ENCODE measurements at places on chromosomes 7 and 10.

DNA sequence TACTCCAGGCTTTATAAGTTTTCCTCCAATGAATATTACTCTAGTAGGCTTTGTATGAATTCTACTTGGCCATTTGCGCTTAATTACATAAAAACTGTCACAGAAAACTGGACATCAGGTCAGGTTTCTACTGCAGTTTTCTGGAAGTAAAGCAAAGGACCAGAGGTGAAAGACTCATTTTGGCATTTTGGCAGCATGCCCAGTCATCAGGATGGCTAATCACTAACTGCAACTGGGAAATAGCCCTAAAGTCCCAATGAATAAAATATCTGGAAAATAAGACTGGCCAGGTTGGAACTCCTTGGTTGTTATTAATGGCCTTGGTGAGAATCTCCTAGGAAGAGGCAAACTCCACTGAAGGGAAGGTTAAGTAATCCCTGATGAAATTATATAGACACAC is 75.5 kb downstream of the COPG2 start:
- no peak for DNase-seq

- no peak for DNase-seq
Measured at GRCh38 chr7:40979296-40979695, 723.6 kb downstream of the INHBA start.

- DNase-seq: no peak
Measured at GRCh38 chr10:71696628-71697326, 22.8 kb downstream of the C10orf105 start.

GRCh38 chr7:55441774-55442522 is 76.8 kb downstream of the LANCL2 start:
- DNase-seq: peak; percentile 72

DNA sequence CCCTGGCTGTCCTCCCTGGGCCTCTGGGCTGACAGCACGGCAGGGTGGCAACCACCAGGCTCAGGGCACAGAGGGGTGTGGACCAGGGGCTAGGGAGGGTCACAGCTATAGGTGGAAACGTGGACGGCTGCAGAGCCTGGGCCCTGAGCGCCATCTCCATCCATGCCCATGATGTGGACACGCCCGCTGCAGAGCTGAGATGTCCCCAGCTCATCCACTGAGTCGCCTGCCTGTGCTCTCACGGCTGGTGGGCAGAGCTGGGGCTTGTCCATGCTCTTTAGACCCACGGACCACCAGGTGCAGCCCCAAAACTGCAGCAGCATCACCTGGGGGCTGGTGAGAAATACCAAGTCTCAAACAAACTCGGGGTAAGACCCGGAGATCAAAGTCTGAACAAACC is 16.1 kb downstream of the TECPR1 start:
- no peak for DNase-seq

GRCh38 chr10:5949009-5949759 is 28.2 kb downstream of the IL15RA start:
- DNase-seq: peak; percentile 36

DNA sequence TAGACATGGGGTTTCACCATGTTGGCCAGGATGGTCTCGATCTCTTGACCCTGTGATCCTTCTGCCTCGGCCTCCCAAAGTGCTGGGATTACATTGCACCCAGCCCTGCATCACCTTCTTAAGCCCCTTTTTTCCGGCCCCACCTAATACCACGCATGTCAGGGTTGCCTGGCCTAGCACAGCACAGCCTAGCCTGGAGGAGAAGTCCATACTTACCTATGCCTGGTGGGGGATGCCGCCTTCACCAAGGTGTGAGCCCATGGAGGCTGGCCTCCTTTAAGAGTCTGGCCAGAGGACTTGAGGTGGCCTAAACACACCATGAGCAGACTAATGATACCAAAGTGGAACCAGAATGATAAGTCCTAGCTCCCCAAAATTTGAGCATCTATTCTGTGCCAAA is 22.0 kb upstream of the CUX1 start:
- no peak for DNase-seq

- DNase-seq: no peak
Measured at GRCh38 chr7:22200238-22200637, 156.7 kb downstream of the RAPGEF5 start.

DNA sequence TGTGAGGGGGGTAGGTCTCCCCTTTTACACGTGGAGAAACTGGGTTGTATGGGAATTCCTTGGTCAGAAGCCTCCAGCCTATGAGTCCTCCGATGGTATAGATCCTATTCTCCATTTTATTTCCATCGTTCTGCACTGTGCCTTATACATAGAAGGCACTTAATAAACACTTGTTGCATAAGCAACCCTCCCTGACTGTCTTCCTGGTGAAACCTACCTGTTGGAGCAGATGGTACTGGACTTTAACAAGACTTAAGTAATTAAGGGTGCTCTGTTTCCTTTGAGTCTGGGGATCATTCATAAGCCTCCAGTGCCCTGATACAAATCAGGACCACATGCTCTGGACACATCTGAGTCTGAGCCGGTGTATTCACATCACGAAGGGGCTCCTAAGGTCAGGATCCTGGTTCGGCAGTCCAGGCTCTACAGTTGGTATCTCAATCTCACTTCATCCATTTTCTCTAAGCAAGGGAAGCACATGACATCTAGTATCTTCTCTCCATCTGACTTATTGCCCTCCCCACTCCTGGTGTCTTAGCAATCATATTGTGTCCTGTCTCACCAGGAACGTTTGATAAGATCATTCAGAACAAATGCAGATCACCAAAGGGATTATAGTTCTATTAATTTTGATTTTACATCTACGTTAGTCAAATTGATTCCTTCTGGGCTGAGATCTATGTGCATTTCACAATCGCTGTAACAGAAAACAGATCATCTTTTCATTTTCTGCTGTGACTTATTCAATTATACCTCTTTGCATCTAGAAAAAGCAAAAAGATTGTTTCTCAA is 22.8 kb upstream of the EZH2 start:
- DNase-seq: no peak

DNA sequence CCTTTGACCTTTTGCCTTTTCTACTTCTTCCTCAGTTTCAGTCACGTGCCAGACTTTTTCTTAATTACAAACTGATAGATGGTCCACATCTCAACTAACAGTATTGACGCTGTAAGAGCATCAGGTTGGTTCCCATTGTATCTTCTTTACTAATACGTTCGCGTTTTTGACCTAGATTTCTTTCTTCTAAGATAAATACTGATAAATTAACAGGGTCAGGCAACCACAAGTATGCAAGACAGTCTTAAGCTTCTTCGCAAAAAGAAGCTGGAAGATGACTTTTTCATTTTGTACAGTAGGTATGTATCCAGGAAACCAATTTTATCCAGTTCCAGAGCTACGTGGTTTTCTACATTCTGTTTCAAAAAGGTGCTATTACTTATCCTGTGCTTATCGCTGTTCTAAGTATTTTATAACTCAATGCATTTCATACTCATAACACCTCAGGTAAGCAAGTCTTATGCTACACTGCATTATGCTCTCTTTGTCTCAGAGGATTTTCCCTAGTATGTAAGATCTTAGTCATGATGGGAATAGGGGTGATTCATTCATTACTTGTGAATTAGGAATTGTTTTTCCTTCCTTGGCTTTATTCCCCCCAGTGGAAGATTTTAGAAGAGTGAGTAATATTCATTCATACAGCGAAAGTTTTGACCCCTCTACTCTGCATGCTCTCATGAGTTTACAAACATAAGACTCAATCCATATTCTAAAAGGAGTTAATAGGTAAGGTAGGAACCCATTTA is 955 bp downstream of the DUS4L start:
- DNase-seq: peak; percentile 68

DNA sequence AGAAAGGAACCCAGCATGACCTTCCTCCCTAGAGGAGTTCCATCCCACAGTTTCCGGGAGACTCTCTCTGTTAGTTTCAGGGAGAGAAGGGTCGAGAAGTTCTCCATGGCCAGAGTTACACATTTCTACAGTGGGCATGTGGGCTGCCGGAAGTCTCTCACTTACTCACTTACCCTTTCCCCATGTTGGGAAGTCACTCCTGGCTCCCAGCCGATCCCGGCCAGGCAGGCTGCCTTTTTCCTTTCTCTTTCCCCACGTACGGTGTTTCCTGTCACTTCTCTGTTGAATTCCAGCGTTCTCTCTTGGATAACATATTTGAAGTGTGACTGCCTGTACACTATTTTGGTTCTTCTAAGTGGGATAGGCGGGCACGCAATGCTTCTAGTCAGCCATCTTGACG is 3.5 kb downstream of the TEX36 start:
- DNase-seq: no peak

- DNase-seq: no peak
Measured at GRCh38 chr10:106474876-106475275, 689.6 kb downstream of the SORCS1 start.

GRCh38 chr10:124007773-124008145 is 85.6 kb downstream of the CHST15 start:
- no peak for DNase-seq

DNA sequence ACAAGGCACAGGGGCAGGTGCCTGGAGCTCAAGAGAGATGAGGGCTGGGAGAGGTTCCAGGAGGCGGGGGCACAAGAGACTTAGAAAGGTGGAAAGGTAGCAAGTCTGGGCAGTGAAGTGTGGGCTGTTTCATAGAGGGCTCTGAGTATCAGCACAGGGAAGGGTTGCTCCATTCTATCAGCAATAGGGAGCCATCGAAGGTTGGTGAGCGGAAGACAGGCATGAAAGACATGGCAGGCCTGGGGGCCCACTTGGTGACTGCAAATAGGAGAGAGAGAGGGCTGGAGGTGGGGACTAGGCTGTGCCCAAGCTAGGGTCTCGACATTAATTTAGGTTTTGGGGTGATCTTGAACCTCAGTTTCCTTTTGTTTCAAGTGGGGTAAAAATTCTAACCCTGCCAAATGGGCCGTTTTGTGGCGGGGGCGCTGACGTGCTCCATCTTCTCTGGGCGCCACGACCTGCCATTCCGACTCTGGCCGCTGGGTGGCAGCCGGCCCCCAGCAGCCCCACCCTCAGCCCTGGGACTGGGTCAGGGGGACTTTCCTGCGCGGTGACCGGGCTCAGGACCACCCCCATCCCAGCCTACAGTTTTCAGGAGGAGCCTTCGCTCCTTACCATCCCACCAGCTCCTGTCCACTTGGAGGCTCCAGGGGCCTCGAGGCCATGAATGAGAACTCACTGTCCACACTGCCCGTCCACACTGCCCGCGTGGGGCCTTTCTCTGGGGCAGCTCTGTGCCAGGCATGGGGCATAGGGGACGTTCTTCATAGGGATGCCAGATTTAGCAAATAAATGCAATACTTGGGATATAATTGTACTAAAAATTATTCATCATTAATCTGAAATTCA is 37.2 kb upstream of the PCBD1 start:
- no peak for DNase-seq

- no peak for DNase-seq
Measured at GRCh38 chr7:6032167-6032566, 991 bp downstream of the ANKRD61 start.

Data from GM04504 (cell line).